Activated T-cell treated with anti-CD3 and anti-CD28 coated beads, Interleukin-2, amount 50 U/mL, for 24 hours (primary cell): ENCODE measurements at places on chromosomes 6 and 20.
A peak's percentile ranks its signal among the peaks of the same experiment; 100 is the strongest.

DNA sequence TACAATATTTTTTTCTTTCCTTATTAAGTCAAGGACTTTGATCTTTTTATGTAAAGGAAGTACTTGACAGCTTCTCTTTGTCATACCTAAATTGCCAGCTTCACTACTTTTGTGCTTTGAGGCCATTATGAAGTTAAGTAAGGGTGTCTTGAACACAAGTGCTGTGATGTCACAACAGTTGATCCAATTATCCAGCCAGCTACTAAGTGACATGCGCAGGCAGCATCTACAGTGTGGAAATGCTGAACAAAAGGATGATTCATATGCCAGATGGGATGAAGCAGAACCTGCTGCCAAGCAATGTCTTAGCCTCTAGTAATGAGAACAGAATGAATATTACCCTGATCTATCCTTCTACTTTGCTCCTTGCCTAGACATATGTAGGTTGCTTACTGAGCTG, 68.3 kb upstream of the TMEM244 start:
- DNase-seq = no peak

DNA sequence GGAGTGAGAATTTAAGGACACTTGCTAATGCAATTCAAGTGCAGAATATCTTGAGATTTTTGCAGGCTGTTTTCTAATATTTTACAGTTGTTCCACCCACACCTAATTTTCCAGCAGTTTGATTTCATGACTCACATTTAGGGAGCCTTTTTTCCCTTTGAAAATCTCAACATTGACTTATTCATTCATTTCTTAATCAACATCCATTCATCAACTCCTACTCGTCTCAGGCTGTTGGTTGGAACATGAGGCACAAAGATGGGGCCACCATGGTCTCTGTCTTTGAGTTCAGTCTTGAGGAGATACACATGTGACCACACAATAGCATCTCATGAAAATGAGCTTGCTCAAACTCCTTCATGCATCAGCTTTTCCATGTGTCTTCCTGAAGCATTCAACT, 135.6 kb downstream of the UNC5CL start:
- DNase-seq = no peak

DNA sequence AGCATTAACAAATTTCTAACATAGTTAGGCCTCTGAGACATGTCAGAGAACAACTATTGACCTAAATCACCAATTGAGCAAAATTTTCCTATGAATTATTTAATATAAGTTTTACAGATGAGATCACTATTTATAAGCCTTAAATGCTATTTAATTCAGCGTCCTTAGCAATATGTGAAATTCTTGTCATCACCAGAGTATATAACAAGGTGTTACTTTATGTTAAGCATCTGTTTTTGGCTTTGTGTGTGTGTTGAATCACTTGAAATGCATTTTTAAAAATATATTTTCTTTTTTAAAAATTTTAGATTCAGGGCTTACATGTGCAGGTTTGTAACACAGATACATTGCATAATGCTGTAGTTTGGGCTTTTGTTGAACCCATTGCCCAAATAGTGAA, 794.1 kb downstream of the EYS start:
- no peak for DNase-seq

DNA sequence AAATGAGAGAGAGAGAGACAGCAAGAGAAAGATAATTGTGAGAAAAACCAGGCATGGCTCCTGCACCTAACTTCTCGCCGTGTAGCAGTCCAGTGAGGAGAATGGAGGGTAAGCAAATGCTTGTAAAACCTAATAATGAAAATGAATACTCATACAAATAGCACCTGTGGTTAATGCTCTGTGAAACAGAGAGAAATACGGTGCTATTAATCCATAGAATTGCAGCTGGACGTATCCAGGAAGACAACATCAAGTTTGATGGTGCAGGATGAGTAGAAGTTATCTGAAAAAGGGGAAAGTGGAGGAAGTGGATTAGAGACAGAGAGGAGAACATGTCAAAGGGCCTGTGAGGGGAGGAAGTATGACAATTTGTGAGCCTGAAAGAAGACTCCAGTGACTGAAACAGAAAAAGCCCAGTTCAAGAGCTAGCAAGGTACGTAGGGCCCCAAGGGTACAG, 89.4 kb upstream of the PAK5 start:
- no peak for DNase-seq

- no peak for DNase-seq
Measured at GRCh38 chr20:62900692-62901584, 25.4 kb downstream of the DIDO1 start.

DNA sequence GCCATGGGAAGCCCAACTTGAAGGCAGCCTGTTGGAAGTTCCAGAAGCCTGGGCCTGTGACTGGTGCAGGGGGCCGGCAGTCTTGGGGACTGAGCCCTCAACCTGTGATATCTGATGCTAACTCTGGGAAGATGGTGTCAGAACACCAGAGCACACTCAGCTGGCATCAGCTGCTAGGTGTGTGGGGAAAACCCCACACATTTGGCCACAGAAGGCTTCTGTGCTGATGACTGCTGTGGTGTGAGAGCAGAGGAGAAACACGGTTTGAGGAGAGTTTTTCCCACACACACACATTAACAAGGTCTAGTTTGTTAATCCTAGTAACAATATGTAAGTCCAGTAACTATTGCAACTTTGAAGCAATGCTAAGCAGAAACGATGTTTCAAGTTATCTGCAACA, 78.0 kb downstream of the PSMB1 start:
- no peak for DNase-seq

DNA sequence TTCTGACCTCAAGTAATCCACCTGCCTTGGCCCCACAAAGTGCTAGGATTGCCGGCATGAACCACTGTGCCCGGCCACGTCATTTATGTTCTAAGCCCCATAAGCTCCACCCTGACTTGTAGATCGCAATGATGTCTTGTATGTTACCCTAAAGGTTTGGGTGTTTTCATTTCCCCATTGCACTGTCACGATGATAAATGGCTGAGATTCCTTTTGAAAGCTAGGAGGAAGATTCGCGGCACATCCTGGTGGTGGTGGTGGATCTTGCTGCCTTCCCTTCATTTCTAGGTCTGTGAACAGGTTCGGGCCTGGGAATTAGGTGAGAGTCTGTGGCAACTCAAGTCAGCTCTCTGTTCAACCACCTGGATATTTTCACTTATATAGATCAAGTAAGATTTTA, 28.3 kb downstream of the MUC22 start:
- DNase-seq = no peak

- no peak for DNase-seq
Measured at GRCh38 chr6:113185299-113185698, 671.8 kb upstream of the MARCKS start.

GRCh38 chr20:24743641-24744040, 205.4 kb upstream of the CST7 start:
- DNase-seq = no peak

- no peak for DNase-seq
Measured at GRCh38 chr6:37602346-37602745, 95.3 kb downstream of the MDGA1 start.

DNA sequence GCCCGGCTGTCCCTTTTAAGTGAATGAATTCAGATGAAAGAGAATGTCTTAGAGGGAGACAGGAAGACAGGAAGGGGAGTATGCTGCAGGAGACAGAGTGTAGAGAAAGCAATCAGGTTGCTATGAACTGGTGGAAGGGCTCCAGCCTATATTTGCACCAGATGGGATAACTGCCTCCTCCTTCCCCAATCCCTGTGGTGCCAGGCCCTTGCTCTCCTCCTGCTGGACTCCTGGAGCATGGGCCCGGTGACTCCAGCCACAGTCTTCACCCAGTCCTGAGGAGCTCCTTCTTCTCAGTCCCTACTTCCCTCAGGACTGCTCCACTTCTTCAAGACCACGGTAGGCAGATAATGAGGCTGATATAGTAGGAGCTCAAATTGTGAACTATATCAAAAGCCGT, 91.8 kb downstream of the TMEM200A start:
- DNase-seq = no peak

GRCh38 chr20:10713161-10713560, 39.4 kb upstream of the JAG1 start:
- no peak for DNase-seq

- no peak for DNase-seq
Measured at GRCh38 chr6:124960757-124961463, 1.3 kb upstream of the RNF217 start.

DNA sequence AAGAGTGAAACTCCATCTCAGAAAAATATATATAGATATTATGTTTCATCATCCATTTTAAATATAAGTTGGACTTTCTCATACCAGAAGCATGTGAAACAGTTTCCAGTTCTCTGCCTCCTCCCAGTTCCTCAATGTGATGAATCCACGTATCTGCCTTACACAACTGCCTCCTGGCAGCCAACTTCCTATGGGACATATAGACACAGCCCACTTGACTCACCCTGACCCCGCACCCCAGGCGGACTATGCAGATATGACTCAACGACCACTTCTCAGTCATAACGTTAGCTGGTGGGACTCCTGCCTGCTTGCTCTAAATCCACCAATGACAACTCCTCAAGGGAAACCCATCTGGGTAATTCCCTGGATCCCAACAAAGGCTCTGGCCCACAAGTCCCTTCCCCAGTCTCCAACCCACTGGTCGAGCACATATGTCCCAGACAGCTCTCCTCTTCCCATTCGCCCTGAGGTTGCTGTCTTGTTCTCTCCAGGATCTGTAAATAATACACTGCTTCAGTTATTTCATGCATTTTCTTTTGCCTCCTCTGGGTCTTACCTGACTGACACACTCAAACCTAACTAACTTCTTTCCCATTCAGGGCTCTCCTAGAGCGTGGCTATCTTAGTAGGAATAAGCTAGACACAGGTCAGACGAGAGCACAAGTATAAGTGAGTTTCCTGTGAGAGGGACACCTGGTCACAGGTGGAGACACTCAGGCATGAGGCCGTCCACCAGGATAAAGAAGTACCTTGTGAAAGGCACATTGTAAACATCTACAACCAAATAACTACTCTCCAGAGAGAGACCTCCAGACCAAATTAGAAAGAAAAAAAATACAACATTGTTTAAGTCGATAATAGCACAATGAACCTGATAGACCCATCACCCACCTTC, 548.5 kb downstream of the CD83 start:
- no peak for DNase-seq

GRCh38 chr20:10976051-10976450, 302.3 kb upstream of the JAG1 start:
- no peak for DNase-seq

DNA sequence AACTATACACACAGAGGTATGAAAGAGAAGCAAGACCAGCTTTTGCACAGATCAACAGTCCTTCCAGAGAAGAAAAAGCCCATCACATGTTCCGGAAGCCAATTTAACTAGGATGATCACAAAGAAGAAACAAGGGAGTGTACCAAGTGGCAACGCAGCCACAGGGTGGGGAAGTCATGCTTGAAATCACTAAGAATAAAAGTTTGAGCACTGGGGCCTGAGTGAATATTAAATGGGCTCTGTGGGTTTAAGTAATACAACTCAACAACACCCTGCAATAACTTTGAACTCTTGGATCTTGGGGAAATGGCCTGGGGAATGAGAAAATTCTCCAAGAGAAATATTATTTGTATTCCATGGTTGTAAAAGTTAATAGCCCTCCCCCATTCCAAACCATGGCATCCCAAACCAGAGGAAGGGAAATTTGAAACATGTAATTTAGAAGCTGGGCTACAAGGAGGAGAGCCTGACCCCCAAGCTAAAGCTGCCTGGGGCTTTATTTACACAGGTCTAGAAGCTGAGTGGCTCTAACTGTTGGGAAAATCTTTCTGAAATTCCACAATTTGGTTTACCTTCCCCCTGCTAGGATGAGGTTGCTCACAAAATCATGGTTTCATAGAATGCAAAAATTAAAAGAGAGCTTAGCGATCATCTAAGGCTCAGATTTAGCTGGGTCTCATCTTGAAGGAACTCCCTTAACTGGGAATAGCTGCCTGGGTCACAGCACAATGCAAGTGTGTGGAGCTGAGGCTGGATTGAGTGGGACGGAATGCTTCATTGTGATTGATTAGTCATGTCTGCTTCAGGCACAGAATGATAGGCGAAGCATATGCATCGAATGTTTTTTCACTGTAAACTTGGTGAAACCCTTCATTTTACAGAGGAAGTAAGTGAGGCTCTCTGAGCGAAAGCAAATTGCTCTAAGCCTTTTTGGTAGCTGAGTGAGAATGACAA, 143.6 kb downstream of the BMP7 start:
- no peak for DNase-seq

DNA sequence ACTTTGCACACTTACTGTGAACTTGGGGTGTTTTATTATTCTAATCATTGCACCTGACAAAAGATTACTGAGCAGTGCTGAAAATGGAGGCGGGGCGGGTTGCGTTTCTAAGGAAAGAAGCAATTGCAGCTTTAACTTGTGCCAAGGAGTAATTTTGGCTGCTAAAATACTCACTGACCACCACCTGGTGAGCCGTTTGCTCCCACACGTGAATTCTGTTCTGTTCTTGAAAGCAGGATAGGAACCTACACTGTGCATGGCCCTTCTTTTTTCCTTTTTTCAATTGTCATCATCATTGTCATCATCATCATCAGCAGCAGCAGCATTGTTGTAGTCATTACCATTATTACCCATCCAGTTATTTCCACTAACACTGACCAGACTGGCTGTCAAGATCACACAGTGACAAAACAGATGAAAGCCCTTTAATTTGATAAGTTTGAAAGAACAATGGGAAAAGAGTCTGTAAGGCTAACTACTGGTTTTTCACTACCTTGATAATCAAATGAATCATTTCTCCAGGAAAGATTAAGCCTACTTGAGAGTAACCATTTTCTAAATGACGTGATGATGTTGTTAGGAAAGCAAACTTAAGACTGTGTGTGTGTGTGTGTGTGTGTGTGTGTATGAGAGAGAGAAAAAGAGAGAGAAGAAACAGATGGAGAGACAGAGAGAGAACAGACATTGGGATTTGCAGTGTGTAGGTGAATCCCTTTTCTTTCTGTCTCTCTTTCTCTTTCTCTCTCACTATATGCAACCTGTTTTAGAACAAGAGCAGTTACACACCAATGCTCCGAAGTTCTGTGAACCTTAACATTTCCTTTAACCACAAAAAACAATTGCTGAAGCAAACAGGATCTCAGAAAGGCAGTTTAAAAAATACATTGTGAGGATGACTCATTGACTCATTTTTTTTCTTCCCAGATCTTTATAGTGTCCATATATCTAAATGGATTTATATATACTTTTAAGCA, 3.8 kb downstream of the RIPOR2 start:
- DNase-seq = peak; percentile 50

- DNase-seq = no peak
Measured at GRCh38 chr20:24485981-24486380, 16.6 kb downstream of the SYNDIG1 start.

GRCh38 chr6:134454794-134455193, 136.9 kb upstream of the SGK1 start:
- no peak for DNase-seq

DNA sequence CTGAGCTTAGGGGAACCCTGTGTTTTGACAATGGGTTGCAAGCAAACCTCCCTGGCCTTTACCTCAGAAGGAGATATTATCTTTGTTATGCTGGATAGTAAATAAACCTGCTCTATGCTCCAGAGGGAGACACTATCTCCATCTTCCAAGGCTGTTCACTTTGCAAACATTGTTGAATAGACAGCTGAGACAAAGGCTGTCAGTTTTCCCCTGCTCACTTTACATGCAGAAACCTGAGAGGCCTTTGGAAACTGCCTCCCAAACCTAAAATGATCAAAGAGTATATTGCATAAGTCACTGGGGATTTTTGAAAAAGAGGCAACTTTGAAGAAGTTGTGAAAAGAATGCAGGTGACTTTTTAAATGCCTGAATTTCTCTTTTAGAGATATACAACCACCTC, 61.6 kb downstream of the MRAP2 start:
- DNase-seq = no peak
